Cerebellar nuclear complex (tissue), 1 donor: ENCODE measurements at places on chromosomes 4 and X.

- no peak for DNase-seq
These were observed 180.0 kb downstream of the AFAP1 start for GRCh38 chr4:7759635-7760034.

GRCh38 chrX:152798945-152799344, 29.5 kb upstream of the MAGEA6 start:
- no peak for DNase-seq

DNA sequence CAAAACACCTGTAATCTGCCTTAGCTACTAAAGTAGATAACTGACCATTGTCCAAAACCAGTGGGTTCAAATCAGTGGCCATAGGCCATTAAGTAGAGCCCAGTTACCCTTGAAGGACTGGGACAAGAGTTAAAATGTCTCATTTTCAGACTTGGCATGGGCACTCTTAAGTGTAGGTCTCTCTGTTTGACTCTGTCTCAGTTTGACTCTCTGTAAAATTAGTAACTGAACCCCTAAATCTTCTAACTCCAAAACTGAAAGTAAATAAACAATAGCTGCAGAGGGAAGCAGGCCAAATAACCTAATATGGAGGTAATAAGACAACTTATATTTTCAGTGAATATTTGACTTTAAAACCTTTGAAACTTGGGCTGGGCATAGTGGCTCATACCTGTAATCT, 89.1 kb downstream of the SLC16A2 start:
- DNase-seq = no peak

GRCh38 chrX:43423876-43424275, 232.2 kb upstream of the MAOA start:
- no peak for DNase-seq

DNA sequence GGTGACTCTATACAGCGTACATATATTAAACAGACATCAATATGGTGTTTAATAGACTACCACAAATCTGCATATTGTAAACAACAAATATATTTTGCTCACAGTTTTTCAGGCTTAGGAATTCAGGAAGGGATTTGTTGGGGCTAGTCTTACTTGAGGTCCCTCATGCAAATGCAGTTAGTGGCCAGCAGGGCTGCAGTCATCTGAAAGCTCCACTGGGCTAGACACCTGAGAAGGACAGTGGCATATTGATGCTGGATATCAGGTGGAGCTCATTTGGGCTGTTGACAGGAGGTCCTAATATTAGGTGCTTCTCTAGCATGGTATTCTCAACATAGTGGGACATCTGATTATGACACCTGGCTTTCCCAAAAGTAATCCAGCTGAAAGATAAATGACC, 493.8 kb upstream of the PABPC4L start:
- no peak for DNase-seq

DNA sequence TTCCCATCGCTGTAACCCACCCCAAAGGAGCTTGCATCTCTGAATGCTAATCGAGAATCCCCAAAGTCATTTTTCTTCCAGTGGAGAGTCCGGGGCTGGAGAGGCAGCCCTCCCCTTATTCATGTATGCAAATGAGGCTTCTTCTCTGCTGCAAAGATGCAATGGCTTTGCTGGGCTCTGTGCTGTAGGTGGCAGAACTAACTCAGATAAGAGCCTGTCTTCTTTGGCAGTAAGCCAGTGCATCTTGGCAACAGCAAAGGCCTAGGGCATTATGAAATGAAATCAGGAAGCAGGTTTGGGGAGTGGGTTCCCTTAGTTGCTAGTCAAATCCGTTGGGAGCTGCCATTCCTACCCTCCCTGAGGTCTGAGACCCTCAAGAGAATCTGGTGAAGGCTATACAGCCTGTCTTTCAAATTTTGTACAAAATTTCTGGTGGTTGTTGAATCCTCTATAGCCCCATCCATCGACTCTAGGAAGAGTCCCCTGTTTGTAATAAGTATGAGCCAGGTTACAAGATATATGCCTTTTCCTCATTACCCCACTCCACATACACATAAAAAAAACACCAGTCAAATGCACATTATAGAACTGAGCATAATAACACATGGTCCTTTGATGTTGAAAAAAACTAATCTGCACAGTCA, 290.6 kb upstream of the TAPT1 start:
- DNase-seq = no peak

GRCh38 chr4:85932500-85933290, 427.2 kb downstream of the MAPK10 start:
- DNase-seq = no peak

- DNase-seq = no peak
These were observed 16.5 kb downstream of the TBC1D14 start for GRCh38 chr4:6926081-6926480.

- no peak for DNase-seq
These were observed 598.1 kb downstream of the MID1IP1 start for GRCh38 chrX:39399387-39399786.

GRCh38 chr4:103008875-103009729, 10.4 kb downstream of the SLC9B1 start:
- DNase-seq = peak; percentile 35

DNA sequence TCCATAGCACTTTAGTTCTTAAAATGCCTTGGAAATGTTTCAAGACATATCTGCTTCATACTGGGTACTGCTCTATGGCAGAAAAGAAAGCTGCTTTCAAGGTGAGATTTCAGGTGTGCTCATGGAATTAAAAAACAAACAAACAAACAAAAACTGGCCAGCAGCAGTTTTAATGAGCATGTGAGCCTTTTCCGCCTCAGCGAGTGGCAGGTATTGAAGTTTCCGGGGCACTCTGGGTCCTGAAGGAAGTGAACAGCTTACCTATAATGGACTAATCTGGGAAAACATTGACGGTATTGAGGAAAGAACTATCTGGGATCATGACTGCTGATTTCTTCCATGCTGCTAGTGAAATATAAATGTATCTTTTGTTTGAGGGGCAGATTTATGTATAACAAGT, 194.6 kb downstream of the MAML3 start:
- no peak for DNase-seq

DNA sequence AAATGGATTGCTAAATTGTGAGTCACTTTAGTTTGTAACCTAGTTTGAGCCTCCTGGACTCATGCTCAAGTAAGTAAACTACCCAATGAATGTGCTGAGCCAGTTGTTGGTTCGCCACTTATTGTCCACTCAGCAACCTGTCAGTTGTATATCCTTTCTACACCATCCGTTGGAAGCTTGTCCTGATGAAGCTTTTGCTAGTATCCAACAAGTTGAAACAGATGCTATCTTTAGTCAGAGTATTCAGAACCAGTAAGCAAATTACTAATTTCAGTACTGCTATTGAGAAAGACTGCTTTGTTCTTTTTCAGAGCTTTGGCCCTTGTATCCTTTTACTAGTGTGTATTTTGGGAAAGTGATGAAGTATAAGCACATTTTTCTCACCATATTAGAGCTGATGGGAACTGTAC, 4.3 kb upstream of the NAA15 start:
- DNase-seq = no peak

DNA sequence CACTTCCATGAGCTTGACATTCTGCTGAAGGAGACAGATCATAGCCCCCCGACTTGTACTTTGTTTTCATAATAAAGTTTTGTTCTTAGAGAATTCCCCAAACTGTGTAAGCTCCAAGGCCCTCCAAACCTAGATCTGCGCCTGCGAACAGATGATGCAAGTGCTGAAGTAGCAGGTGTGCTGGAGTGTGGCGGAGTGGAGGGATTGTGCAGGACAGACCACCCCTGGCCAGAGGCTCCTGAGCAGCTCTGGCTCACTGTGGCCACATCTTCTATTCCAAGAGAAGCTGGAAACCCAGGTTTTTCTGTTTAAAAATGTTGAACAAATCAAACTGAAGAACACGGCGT, 46.4 kb downstream of the TBC1D14 start:
- no peak for DNase-seq

GRCh38 chr4:78570117-78570516, 18.5 kb downstream of the ANXA3 start:
- DNase-seq = no peak

DNA sequence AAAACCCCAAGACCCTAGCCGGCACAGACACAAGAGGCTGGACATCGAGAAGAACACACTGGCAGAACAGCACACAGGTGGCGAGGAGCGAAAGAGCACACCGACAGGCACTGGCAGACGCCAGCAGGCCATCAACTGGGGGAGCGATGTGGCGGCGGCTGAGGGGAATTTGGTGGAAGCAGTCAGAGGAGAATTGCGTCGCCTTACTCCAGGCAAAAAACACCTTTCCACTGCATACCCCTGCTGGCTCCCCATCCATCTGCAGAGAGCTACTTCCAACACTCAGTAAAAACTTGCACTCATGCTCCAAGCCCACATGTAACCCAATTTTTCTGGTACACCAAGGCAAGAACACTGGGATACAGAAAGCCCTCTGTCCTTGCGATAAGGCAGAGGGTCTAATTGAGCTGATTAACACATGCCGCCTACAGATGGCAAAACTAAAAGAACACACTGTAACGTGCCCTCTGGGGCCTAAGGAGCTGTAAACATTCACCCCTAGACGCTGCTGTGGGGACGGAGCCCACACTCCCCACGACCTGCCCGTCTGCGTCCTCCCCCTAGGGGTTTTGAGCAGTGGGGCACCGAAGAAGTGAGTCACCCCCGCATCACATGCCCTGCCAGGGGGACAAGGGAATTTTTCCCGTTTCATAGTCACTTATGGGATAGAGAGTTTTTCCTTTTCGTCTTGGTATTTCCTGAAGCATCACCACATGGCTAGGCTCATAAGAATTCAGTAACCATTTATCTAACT, 262.3 kb downstream of the KCTD8 start:
- DNase-seq = no peak

DNA sequence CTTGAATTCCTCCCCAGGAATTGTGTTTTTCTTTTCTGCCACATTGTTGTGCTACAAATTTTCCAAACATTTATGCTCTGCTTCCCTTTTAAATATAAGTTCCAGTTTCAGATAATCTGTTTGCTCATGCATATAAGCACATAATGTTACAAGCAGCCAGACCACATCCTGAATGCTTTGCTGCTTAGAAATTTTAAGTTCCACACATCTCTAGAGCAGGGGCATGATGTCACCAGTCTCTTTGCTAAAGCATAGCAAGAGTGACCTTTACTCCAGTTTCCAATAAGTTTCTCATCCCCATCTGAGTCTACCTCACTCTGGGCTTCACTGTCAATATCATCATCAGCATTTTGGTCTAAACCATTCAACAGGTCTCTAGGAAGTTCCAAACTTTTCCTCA, 932.5 kb downstream of the SH3BGRL start:
- DNase-seq = no peak

GRCh38 chrX:97399400-97399799, 515.7 kb downstream of the RPA4 start:
- no peak for DNase-seq

DNA sequence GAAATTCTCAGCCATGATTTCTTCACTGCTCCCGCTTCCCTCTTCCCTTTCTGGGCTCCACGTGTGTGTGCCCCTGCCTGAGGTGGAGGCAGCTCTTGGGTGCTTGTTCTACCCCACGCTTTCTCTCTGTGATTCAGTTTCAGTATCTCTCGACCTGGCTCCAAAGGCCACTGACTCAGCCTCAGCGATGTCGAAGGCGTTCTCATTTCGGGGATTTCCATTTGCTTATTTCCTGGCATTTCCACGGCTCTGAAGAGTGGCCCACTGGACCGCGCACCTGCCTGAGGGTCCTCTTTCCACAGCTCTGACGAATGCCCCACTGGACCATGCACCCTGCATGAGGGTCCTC, 52.4 kb downstream of the GAK start:
- DNase-seq = no peak

DNA sequence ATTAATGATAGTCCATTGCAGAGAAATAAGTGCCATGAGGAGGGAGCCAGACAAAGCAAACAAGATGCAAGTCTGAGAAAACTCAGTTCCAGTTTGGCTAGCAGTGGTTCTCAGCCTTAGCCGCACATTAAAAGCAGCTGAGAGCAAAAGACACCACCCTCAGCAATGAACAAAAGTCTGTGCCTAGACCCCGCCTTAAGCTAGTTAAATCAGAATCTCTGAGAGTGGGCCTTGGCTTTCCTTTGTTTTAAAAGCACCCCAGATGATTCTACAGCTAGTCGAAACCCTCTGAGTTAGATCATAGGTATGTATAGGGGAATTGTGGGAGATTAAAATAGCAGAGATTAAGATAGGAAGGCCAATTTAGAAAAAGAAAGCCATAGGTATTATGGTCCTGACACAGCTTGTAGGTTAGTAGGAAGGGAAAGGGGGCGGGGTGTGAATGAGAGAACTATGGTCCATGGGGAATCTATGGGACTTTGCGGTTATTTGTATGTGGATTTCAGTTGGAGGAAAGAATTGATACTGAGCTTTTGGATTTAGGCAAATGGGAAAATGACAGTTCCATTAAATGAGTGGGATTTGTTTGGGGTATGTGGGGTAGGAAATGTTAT, 12.0 kb downstream of the SPRY1 start:
- no peak for DNase-seq

- no peak for DNase-seq
These were observed 57.9 kb upstream of the PAGE1 start for GRCh38 chrX:49753691-49754090.

DNA sequence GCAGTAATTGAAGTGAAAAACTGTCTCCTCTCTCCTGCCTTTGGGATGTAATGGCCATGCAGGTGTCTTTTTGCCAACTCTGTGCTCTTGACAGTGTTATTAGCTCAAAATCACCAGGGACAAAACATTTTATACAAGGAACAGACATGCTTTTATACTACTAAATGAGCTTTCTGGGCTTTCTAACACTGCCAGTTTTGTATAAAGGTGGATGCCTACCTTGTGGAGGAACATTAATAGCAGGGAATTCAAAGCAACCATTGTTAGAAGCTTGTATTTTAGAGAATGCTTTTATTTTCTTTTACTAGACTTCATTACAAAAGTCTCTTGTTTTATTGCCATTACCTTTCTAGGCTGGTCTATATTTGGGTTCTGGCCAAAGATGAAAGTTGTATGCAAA, 54.7 kb upstream of the ARSJ start:
- DNase-seq = no peak

- DNase-seq = no peak
These were observed 86.6 kb upstream of the TMEM150C start for GRCh38 chr4:82648356-82648755.

DNA sequence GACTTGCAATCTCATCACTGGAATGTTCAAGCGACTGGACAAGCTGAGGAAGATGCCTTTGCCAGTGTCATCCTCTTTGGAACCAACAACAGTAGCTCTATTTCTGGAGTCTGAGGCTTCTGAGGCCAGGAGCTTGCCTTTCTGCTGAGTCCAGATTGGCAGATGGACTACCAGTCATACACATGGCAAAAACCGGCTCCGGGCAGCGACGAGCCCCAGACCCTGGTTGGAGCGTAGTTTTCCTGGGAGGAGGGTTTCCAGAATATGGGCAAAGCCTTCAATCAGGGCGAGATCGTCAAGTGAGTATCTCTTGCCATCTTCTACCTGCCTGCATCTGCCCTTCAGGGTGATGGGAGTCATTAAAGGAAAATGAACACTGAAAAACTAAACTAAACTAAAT, 807.9 kb downstream of the C4orf33 start:
- DNase-seq = no peak

- no peak for DNase-seq
These were observed 49.7 kb upstream of the TMEM154 start for GRCh38 chr4:152729466-152729865.
